ENCODE measurements at places on chromosomes 6 and 20.

DNA sequence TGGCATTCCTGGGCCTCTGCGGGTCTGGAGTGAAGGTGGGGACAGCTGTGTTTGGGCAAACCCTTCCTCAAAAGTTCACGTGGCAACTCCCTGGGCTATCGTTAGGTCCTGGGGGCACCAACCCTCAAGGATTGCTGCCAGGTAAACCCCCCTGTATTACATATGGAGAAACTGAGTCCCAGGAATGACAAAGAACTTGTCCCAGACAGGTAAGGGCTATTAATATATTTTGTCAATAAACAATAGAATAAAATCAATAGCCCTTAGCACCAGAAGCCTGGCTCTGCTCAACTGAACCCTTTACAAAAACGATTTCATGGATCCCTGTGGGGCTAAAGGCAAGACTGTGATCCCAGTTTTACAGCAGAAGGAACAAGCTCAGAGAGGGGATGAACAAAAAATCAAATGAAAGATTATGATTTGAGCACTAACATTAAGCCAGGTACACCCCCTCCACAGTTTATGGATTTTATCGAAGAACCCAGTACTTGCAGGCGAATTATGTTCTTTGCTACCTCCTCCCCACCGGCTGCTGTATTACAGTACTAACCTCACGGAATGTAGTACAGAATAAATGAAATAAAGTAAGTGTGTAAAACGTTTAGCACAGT is 2.7 kb downstream of the ID1 start:
- no peak for DNase-seq

DNA sequence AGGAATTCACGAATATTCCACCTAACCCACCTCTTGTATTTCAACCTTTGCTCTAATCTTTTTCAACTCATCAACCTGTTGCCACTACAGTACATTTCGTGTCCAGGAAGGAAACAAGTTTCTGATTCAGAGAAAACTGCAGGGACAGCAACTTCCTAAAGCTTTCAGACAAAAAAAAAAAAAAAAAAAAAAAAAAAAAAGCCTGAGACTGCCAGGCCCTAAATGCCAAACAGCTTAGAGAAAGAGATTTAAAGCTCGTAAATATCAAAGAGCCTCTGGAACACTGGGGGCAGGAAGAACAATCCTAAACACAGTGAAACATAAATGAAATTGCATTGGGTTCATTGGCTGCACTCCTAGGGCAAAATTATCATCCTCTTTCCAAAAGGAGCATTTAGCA is 411.2 kb upstream of the SPTLC3 start:
- no peak for DNase-seq

- DNase-seq: no peak
Observed at GRCh38 chr6:120805276-120805675, 529.0 kb downstream of the TBC1D32 start.

DNA sequence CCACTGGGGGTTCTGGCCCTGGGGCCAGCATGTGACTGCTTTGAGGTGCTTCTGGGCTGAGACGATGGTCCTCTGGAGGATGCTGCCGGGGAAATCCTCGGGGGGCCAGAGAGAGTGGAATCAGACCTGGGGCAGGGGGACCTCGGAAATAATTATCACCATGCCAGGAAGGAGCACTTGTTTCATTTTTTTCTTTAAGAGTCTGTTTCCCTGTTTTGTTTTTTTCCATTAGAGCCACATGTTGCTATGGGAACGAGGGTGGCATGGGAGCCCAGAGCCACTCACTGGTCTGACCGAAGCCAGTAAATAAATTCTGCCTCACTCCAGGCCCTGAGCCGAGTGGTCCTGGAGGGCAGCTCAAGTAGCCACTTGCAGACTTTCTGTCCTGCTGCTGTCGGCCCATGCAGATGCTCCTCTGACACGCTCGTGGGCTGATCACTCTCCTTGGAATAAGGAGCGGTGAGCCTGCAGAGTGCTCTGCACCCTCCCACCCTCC is 365.1 kb downstream of the ZFAND3 start:
- DNase-seq: no peak

DNA sequence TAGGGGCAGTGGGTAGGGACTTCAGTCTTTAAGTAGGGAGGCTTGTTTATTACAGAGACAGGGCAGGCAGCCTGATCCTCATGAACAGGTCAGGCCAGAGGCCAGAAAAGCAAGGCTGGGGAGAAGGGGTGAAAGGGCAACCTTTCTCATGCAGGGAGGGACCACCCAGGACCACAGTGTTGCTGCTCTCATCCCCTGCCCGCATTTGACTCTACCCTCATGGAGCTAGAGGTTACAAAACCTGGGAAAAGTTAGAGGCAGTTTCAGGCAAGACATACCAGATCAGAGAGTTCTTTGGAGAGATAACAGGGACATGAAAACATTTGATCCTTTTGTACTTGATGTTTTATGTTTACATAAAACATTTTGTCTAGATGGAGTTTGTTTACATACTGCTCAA is 38.1 kb downstream of the MDGA1 start:
- no peak for DNase-seq

All from GOT3 (cell line).